ENCODE measurements at places on chromosomes 16 and 17.

GRCh38 chr16:57759541-57760356 is 24.2 kb downstream of the KATNB1 start:
- DNase-seq = no peak

GRCh38 chr17:29159306-29159860 is 20.8 kb downstream of the MYO18A start:
- no peak for DNase-seq

- no peak for DNase-seq
Observed at GRCh38 chr16:67129422-67129821, 19.7 kb downstream of the PHAF1 start.

DNA sequence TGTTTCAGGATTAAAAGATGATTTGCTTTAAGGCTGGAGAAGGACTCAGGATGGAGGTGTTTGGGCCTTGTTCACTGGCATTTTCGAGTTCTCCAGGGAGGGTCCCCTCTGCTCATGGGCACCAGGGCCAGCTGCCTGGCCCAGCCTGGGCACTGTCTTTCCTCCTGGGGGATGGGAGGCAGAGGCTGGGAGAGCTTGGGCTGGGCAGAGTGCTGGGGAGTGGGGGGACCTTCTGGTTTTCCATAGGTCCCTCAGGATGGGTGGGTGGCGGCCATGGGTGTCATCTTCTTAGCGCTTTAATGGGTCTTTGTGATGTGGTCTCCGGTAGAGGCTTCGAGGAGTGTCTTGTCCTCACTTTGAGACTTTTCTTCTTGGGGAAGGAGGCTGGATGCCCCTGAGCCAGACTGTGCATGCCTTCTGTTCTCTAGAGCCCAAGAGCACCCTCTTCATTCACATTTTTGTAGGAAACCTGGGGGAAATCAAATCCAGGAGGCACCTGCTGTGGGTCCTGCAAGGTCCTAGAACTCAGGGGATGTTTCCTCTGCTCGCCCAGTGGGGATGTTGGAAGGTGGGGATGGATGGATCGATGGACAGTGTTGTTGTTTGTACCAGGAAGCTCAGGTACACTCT is 5.7 kb downstream of the NKD1 start:
- no peak for DNase-seq

GRCh38 chr17:2723505-2723996 is 12.0 kb upstream of the CLUH start:
- DNase-seq = no peak

GRCh38 chr17:75830164-75831031 is 13.8 kb downstream of the UNC13D start:
- no peak for DNase-seq

DNA sequence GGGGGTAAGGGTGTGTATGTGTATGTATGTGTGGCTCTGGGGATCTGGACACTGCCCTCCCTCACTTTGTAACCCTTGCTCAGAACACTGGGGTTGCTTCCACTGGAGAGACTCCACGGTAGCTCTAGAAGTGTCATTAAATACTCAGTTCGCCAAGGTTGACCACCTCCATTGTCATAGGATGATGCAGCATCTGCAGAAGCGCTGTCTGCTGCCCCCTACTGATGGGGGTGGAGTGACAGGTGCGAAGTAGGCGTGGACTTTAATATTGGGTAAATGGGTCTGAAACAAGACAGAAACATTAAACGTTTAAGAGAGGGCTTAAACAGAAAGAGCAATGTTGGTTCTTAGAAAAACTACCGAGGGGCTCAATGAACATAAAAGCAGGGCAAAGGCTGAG is 35.5 kb upstream of the STAC2 start:
- DNase-seq = no peak

- DNase-seq = no peak
Observed at GRCh38 chr17:34930283-34930682, 31.0 kb downstream of the CCT6B start.

DNA sequence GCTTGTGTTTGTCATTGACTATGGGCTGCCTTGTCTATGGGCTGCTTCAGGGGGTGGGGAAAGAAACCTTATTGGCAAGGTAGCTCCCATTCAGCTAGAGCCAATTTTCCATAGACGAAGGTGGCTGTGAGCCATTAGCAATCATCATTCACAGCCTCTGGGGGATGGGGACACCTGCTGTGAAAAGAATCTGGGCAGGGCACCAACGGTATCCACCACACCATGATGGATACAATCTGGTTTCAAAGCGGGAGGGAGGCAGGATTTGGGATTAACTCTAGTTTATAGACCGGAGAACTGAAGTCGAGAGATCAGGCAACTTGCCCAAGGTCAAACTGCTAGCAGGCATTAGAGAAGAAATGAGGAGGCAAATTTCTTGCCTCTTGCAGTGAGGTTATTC is 182.3 kb downstream of the SHISA9 start:
- no peak for DNase-seq

GRCh38 chr17:921161-921560 is 58.4 kb downstream of the NXN start:
- DNase-seq = no peak

GRCh38 chr16:20829536-20829935 is 23.2 kb downstream of the REXO5 start:
- DNase-seq = no peak

DNA sequence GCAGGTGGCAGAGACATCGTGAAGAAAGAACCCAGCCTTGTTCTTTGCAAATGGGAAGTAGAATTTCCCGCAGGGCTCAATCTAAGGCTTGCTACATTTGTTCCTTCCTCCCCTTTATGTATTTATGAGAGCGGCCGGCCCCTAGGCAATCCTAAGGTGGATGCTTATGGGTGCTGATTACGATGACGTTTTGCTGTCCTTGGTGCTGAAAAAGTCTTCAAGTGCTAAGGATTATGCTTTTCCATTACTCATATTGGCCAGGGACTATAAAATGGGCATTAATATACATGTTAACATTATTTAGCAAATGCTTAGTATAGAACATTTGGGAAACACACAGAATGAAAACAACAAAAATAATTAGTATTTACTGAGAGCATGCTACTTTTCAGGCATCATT is 313.3 kb upstream of the XYLT1 start:
- DNase-seq = no peak

DNA sequence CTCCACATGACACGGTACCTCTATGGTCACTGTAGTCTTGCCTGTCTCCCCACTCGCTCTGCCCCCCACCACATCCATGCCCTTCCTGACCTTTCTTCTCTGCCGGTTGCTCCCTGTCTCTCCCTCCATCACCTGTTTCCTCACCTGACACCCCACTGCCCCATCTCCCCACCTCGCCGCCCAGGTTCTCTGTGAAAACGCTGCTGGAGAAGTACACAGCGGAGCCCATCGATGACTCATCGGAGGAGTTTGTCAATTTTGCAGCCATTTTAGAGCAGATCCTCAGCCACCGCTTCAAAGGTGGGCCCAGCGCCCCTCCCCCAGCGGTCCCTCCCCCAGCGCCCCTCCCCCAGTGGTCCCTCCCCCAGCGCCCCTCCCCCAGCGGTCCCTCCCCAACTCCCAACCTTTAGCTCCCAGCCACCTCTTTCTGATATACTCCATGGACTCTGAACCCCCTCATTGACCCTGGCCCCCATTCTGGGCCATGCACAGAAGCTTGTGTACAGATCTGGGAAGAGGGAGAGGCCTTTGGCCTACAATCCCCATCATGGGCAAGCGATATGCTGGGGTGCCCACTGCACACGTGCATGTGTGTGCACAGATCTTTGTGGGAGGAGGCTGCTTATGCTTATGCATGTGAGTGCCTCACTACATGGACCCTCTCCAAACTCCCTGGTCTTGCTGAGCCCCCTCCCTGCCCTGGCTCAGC is 4.1 kb downstream of the RUNDC3A start:
- no peak for DNase-seq

DNA sequence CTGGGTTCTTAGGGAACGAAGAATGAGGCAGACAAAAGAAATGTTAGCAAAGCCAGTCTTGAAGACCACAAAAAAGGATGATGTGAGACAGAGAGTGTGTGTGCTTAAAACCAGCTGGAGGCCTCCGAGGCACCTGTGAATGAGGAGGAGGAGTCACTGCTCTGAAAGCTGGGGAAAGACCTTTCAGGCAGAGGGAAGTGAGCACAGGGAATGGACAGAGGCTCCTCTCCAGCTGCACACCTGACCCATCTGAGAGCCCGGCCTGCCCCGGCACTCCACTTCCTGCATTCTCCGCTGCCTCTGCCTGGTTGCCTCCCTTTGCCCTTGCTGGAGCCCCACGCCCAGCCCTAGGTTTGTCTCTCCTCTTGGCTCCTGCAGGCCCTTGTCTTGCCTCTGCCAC is 55.2 kb upstream of the SREBF1 start:
- DNase-seq = no peak

DNA sequence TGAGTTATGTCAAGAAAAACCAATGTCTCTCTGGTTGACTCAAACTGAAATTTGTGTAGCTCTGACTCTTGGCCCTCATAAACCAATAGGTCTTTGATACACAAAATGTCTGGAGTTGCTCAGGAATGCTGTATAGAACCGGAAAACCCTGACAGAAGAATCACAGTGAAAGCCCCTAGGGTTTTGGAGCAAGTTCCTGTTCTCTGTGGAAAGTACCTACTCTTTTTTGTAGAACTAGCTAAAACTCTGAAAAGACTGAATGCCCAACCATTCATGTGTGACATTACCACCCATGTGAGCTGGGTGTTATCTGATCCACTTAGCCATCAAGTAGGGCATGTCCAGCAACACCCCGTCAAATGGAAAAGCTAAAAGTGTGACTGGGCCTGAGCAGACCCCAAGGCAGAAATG is 28.8 kb downstream of the CCL4 start:
- DNase-seq = no peak

DNA sequence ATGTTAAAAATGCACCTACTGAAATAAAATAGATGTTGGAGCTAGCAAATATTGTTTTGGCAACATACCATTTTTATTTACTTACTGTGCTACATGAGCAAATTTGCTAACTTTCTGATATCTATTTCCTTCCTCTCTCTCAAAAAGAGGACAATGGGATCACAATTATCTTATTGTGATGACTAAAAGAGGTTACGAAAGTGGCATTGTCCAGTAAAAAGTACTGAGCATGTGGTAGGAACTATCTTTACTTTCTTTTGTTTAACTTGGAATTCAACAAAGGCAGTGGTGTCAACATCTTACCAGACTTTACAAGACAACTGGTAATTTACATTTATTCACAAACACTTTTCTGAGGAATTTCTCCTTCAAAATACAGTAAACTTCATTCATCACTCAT is 1542.6 kb upstream of the CDH8 start:
- no peak for DNase-seq

- no peak for DNase-seq
Observed at GRCh38 chr16:84874004-84874435, 54.2 kb downstream of the CRISPLD2 start.

GRCh38 chr16:168424-168823 is 2.6 kb downstream of the HBM start:
- DNase-seq = no peak

DNA sequence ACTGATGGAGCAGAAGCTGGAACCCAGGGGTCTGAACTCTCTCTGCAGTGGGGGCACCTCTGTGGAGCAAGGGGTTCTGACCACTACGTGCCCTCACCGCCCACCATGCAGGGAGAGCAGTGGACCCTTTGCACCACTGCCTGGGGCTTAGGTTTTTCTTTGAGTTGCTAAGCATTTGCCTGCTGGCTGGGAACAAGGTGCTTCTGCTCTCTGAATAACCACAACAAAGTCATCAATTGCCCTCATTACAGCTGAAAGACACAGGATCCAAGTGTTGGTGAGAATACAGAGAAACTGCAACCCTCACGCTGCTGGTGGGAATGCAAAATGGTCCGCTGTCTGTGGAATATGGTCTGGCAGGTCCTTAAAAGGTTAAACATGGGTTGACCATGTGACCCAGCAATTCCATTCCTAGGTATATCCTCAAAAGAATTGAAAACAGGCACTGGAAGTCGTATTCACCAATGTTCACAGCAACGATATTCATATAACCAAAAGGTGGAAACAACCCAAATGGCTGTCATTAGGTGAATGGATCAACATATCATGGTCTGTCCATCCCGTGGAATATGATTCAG is 22.8 kb downstream of the NLRC3 start:
- no peak for DNase-seq

DNA sequence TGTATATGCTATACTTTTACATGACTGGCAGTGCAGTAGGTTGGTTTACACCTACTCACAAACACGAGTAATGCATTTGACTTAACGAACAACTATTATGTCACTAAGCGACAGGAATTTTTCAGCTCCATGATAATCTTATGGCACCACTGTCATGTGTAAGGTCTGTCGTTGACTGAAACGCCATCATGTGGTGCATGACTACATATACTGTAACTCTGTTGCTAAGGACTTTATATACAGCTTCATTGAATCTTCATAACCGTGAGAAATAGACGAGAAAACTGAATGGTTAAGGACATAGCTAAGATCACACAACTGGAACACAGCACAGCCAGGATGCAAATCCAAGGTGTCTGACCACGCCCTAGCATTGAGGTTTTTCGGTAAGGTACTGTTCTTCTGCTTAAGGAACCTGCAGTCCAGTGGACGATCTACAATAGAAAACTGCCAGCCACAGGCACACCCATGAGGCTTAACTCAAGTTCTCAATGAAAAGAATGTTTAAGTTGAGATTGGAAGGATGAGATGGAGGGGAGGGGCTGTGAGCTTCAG is 3.3 kb downstream of the CFAP20 start:
- no peak for DNase-seq

DNA sequence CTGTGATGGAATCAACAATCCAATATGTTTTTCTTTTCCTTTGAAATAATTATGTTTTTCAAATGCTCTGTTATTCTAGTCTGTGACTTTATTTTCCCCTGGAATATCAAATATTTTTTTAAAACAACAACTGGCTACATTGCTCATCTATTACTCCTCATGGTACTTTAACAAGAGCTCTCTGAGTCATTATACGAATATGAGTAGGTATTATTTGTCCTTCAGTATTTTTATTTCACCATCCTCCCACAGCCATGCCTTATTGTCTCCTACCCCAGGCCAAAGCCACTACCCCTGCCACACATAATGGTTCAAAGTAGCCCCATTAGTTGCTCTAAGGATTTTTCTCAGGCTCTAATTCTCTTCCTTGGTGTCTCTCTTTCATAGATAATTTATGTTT is 1572.3 kb downstream of the CDH8 start:
- no peak for DNase-seq
